ENCODE measurements at places on chromosomes 1 and 21.

DNA sequence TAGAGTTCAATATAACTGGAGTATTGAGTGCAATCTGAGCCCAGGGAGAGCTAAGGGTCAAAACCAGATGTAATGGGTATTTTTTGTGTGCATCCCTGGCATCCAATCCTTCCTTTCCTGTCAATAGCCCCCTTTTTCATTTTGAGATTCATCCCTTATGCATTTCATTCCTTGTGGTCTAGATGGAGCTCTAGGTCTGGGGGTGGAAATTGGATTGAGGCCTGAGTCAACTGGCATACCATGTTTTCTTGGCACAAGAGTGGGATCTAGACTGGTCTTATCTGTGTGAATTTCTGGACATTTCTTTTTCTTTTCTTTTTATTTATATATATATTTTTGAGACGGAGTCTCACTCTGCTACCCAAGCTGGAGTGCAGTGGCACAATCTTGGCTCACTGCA lies 67.3 kb upstream of the RAB3GAP2 start:
- DNase-seq: no peak

DNA sequence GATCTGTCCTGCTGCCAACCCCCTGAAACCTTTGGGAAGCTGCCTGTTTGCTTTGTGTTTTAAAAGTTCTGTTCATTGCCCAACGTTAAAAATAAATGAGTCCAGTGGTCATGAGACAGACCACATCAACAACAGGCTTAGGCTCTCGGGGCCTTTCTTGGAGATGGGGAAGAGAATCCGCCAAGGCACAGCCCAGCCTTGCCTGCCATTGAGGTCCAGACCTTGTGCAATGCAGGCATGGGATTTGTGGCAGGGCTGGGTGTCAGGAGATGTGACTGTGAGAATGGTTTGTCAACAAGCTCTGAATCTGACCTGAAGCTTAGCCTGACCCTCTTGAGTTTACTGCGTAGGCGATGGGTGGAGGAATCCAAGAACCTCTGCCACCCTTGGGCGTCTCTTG lies 4.2 kb downstream of the SPSB1 start:
- DNase-seq: no peak

GRCh38 chr1:244603498-244603897 lies 49.4 kb upstream of the DESI2 start:
- peak; percentile 13 for DNase-seq

GRCh38 chr1:59179673-59180072 lies 117.2 kb upstream of the FGGY start:
- DNase-seq: no peak

DNA sequence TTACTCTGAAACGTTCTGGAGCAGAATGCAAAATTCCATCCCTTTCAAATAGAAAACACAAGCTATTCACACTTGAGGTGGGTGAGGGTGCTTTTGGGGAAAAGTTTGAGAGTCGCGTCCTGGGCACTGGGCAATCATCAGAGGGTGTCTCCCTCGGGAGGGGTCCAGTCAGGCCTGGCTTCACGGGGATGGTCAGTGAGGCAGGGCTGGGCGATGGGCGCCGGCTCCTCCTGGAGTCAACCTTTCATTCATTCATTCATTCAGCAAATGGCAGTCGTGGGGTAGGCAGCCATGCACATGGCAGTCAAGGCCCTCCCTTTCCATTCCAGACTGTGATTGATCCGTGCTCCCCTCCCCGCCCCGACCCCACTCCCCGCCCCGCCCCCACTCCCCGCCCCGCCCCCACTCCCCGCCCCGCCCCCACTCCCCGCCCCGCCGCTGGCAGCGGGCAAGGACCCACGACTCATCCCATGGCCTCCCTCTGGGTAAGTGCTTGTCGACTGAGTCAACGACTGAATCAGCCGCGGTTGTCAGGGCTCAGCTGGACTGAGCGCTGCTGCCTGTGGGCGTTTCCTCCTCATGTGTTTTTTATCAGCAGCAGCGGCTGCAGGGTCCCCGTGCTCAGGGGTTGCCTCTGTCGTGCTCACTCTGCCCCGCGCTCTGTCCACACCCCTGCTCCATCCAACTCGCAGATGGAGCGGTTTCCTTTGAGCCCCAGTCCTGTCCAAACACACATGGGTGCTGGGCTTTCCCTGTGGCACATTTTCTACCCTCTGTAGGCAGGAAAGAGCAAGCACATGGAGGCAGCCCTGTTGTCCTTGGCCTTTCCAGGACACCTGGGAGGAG lies 12.5 kb upstream of the SPSB1 start:
- DNase-seq: peak; percentile 48
